ENCODE measurements at places on chromosomes 6 and 20. TPM values are rescaled to one million over a fixed set of nuclear protein-coding genes. Genes with fewer than 3 reads are reported as not detected.
A peak's percentile ranks its signal among the peaks of the same experiment; 100 is the strongest.

The SLC16A10 gene
- polyA plus RNA-seq: 10.0 TPM

The GNAS-AS1 gene
- polyA plus RNA-seq: 0.07 TPM

The SCRT2 gene
- polyA plus RNA-seq: not detected

The HAO1 gene
- polyA plus RNA-seq: not detected

The BPIFB2 gene
- polyA plus RNA-seq: 0.89 TPM

- peak; percentile 1 for DNase-seq
These were observed 86.2 kb downstream of the CFAP61 start for GRCh38 chr20:20138301-20139064.

GRCh38 chr20:49937027-49937929 lies 1.1 kb downstream of the RNF114 start:
- DNase-seq: peak; percentile 73

DNA sequence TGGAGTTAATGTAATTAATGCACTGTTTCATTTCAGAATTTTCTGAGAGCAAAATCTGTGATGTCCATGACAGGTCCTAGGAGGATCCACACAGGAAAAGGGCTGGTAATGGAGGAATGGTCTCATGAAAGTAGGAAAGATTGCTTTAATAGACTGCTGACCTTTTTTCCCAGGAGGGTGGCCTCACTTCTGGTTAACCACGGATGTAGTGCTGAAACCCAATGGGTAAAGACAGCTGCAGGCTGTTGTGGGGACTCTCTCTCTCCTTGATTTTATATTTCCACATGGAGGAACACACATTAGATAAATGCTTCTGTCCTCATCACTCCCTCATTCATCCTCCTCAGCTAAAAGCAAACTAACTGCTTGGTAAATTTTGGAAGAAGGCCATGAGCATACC lies 23.6 kb upstream of the RIPOR2 start:
- DNase-seq: no peak

GRCh38 chr20:4886771-4887527 lies 114.4 kb downstream of the SLC23A2 start:
- DNase-seq: no peak

GRCh38 chr6:144248476-144249301 lies 36.4 kb upstream of the UTRN start:
- no peak for DNase-seq

GRCh38 chr20:18223409-18223808 lies 64.9 kb upstream of the ZNF133 start:
- DNase-seq: no peak

DNA sequence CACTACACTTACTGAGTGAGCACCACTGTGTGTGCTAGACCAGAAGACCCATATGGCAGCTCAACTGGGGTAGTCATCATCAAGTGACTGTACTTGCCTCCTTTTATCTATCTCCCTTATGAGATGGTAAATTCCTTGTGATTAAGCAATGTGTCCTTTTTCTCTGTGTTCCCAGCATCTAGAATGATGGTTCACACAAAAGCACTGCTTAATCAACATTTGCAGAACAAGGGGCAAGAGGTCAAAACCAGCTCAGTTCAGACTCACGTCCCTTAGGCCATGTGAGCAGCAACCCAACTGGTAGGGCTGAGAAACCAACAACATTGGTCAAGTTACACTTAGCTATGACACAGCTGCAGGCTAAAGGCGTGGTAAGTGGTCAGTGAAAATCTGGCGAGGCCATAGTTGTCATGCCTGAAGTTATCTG lies 10.0 kb downstream of the TRAM2 start:
- no peak for DNase-seq

DNA sequence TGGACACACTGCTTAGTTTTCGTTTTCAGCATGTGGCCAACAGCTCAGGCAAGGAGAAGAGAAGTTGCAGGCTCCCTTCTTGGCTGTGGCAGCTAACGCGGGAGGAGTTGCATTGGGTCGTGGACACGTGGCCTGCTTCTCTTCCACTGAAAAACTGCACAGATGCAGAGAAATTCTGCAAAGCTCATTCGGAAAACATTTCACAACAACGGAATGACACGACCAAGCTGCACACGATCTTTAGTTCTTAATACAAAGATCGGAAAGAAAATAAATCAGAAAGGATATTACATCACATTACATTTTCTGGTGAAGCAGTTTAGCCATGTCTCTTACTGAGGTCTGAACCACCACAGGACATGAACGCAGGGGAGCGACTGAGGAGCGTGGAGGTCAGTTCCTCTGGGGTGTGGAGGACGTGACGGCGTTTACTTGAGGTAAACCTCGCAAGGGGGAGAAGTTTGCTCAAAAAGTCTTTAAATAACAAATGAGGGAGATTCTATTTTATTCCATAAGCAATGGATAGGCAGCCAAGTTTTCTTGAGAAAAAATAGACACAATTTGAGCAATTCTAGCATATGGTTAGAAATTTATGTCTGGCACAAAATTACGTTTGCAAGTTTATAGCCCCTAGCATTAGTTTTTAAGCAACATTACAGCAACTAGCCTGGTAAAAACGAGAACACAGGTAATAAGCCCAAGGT lies 178.3 kb downstream of the THBS2 start:
- DNase-seq: peak; percentile 97

DNA sequence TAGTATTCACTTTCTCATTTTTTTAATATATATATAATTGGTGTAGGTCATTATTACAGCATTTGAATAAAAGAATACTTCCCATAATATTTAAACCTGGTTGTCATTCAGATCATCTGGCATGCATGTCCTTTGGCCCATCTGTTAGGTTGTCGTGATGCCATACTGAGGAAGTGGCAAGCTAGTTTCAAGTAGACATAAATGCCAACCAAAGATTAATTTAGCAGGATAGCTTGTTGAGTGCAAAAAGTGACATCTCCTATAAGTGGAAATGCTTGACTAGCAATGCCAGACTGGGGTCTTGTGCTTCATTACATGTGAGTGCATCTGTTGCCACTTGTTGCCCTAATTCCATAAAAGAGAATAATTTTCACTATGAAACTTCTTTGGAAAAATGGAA lies 1044.7 kb downstream of the GRIK2 start:
- DNase-seq: no peak

DNA sequence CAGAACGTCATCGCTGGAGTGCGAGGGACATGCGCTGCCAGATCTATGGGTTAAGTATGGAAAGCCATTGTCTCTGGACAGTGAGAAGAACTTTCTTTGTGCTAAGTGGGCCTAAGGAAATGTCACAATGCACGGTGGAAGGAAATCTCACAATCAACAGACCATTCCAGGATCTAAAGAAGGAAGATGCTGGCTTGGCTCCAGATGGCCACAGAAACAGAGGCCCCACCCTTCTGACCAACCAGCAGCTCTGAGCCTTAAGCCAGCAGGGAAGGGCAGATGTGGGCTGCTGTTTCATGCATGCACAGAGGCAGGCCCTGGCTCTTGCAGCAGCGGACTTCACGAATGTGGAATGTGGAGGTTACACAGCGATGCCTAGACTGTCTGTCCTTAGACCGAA lies 156.3 kb downstream of the SOBP start:
- DNase-seq: peak; percentile 83

GRCh38 chr6:133115946-133116345 lies 125.2 kb upstream of the EYA4 start:
- DNase-seq: no peak

- DNase-seq: no peak
These were observed 238.2 kb upstream of the PRND start for GRCh38 chr20:4483486-4483885.

- no peak for DNase-seq
These were observed 46.7 kb downstream of the NOX3 start for GRCh38 chr6:155408981-155409380.

DNA sequence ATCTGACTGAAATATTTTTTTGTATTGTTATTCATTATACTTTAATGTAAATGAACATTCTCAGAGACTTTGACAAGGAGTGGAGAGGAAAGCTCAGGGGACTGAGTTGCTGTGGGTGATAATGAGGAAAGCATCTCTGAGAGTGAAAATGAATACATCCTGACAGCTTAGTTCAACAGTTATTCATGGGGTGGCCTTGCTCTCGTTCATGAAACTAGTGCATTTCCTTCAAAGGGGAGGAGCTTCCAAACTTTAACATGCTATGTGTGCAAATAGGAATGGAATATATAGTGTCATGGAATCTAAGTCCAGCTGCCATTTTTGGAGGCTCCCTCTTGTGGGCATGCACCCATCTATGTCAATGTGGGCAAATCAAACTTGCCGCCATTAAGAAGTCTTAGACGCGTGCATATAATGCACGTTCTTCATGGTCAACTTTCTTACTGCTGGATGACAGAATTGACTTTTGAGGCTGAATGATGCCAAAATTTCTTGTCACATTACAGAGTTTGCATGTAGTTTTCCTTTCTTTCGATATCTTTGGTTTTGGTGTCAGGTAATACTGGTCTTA lies 124.3 kb upstream of the TMEM170B start:
- no peak for DNase-seq

- DNase-seq: no peak
These were observed 3.2 kb downstream of the TTBK1 start for GRCh38 chr6:43246301-43247113.

All from lung (tissue), 17 donors.